ENCODE measurements at places on chromosomes 5 and 9.

GRCh38 chr9:14271093-14271673 is 42.8 kb downstream of the NFIB start:
- DNase-seq, result no peak

DNA sequence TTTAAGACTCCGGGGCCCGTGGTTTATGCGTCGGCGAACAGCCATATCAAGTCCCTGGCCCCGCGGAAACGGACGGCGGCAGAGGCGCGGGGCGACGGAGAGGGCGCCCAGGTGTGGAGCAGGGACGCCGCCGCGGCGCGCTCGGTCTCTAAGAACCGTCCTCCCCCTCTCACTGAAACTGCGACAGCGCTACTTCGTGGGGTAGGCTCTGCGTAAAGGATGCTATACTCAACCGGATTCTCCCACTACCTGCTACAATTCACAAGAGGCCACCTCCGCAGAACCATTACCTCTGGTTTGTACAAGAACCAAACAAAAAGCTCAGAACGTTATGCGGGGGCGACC is 404 bp downstream of the MRNIP start:
- DNase-seq, result peak; percentile 46

GRCh38 chr9:96241391-96241809 is 60.6 kb downstream of the HSD17B3 start:
- no peak for DNase-seq

DNA sequence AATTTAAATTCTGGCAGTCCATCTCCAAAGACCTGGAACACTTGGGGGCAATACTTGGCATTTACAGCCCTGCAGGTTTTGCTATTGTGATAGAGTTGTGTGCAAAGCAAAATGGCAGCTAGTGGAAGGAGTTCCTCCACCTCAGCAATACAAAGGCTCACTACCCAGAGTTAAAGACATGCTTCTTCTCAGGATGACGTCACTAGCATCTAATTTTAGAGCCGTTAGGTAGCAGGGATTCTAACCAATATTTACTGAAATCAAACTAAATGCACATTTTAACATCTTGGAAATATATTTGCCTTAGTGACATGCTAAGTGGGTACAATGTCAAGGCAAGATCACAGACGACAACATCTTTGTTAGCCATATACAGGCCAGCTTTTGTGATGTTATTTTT is 261.6 kb downstream of the MAN2A1 start:
- DNase-seq, result no peak

DNA sequence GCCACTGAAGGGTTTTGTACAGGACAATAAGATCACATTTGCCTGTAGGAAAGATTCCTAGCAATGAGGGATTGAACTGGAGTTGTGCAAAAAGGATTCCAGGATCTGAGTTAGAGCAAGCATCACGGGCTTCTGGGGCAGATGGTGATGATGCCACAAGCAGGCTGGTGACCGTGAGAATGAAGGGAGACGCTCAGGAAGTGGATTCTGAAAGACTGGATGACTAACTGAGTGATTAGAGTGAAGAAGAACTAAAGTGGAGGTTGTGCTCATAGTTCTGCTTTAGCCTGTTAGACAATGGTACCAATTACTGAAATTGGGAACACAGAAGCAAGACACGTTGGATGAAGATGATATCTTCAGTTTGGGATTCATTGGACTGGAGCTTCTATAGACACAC is 168.2 kb downstream of the CD180 start:
- DNase-seq, result no peak

DNA sequence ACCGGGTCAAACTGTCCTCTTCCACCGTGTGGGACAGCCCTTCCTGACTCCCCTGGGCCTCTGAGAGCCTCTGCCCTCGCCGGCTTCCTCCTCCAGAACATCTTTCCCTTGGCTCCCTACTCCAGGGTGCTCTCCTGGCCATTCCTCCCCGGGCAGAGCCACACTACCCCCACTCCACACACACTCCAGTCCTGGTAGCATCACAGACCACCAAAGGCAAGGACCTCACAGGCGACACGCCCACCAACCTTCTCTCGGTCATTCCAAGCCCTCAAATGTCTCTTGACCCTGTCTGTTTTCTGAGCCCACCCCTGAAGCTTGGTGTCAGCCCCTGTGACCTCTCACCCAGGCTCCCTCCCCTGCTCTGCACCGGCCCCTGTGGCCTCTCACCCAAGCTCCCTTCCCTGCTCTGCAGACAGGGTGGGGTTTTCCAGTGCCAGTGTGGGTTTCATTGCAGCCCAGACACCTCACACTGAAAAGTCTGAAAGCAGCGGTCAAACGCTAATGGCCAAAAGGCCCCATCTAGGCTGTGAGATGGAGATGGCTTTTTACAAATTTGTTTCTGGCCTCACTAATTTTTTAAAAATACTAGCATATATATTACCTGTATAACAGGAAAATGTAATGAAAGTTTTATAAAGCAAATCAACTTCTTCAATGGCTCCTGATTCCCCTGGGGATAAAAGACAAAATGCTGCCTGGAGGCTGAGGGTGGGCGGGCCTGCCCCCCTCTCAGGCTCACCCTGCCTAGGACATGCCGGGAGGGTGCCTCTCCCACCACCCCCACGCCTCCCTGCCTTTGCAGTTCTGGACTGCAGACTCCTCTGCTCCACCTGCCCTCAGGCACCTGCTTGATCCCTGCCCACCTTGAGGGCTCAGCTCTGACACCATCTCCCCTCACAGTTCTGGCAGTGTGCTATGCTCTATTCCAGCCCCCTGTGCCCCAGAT is 10.5 kb downstream of the LRRC26 start:
- DNase-seq, result no peak

DNA sequence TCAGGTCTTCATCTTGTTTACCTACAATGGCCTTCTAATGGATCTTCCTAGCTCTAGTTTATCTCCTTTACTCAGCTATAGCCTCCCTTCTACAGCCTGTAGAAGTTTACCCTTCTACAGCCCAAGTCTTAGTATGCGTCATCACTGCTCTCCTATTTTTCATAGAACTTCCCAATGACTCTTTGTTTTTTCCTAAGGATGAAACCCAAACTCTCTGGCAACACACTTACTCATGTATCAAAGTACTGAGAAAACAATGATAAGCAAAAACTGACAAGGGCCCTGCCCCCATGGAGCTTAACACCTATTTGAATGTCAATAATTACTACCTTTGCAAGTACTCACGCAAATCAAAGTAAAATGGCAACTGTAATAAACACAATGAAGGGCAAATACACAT is 33.7 kb downstream of the LEAP2 start:
- DNase-seq, result no peak

DNA sequence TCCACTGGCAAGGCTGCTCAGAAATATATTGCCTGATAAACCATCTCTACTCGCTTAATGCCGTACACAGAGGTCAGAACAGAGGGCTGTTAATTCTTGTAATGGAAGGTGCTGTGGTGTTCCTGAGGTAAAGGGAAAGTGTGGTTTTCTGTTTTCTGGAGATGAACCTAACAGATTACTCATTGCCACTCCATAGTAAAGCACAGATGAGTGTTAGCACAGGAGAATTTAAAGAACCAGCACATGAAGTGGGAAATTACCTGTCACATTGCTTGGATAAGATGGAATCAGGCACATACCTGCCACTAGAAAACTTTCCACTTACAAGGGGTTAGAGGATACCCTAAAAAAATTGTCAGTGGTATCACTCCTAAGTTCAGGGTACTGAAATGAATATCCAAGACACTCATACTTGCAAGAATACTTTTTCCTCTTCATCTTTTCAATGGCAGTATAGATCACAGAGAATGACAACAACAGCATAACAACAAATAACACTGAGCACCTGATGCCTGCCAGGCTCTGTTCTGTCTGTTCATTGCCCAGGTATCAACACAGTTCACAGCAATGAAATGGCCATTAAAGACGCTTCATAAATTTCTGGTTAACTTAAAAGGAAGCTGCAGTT is 152.9 kb upstream of the GNA14 start:
- no peak for DNase-seq

- no peak for DNase-seq
These were observed 740.2 kb upstream of the ZNF608 start for GRCh38 chr5:125486634-125487033.

GRCh38 chr9:98208635-98209034 is 16.2 kb upstream of the CORO2A start:
- no peak for DNase-seq

- no peak for DNase-seq
These were observed 193.5 kb downstream of the RGS3 start for GRCh38 chr9:113656771-113657670.

GRCh38 chr9:134951461-134951860 is 33.7 kb upstream of the FCN1 start:
- no peak for DNase-seq

DNA sequence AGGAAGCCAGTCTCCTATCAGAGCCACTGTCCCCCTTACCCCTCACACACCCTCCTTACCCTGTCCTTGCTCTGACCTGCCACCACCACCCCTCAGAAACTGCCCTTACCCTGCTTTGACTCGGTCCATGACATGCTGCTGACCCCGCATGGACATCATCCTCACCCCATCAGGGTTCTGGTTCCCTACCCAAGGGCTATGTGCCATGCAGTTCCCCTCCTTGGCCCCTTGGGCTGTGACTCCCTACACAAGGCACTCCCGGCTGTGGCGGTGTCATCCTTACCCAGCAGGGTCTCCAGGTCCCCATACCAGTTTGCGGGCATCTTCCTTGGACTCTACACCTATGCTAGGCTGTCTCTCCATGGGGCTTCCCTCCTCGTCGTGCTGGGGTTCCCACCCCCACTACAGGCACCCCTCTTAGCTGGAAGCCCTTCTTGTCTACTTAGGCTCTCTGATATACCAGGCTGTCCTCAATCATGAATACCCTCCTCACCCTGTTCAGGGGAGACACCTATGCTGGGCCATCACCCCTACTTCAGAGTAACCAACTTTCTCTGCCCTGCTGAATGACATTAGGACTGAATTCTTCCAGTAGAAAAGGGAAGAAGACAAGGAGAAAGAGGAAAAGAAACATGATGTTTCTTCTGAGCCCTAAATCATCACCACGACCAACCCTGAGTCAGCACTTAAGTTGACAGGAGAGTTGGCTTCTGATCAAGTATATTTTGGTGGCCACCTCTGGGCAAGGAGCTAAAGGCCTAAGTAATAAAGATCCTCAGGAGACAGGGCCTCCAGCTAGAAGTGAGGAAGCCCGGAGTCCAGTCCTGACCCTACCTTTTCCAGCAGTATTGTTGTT is 115.2 kb downstream of the GCNT1 start:
- no peak for DNase-seq

GRCh38 chr5:82563745-82564144 is 285.6 kb upstream of the RPS23 start:
- no peak for DNase-seq

- DNase-seq, result no peak
These were observed 268.3 kb downstream of the PJA2 start for GRCh38 chr5:109141222-109142200.

DNA sequence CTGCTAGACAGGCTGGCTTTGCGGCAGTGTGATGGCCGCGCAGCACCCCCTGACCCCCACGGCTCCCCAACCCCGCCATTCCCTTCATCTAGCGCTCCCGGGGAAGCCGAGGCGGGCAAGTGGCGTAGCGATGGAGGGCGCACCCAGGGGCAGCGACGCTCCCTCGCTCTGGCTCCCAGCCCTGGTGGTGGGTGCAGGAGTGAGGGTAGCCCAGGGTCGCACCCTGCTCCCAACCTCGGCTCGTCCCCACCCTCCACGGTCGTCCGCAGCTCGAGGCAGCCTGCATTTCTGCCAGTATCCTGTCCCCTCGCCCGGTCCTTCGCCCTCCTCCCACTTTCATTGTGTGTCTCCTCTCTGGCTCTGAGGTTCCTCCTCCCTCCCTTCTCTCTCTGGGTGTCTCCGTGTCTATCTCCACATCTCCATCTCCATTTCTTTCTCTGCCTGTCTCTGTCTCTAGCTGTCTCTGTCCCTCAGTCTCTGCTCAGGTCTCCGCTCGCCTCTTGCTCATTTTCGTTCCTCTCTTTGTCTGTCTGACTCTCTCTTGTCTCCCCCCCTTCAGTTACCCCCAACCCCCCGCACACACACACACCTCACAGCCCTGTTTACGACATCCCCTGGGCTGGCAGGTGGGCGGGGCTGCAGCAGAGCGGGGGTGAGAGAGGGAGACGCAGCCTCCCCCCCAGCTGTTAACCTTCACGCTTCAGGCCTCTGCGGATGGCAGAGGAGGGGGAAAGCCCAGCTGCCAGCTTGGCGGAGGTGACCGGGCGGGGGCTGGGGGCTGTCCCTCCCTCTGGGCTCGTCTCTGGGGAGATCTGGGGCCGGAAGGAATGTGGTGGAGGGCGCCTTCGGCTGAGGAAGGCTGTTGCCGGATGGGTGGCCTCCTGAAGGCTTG is 48.7 kb upstream of the PSD2 start:
- DNase-seq, result peak; percentile 25

All from T-helper 1 cell (primary cell).